ENCODE measurements at places on chromosomes 3 and 15. TPM values are rescaled to one million over a fixed set of nuclear protein-coding genes. Genes with fewer than 3 reads are reported as not detected.

LEKR1 gene
- 2.3 TPM for total RNA-seq

DNA sequence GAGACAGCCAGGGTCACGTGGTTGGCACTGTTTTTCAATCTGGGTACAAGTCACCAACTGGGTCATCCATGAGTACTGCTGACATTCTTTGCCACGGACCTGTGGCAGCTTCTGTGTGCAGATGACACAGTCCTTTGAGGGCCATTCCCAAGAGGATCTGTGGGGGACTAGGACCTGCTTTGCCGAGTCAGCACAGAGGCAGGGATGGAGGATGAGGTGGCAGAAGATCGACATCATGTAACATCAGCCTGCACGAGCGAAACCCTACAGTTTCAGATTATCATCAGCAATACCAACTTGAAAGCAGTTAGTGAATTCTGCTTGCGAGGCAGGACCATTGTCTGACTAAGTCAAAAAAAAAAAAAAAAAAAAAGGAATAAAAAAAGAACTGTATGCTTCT is 227.7 kb downstream of the FOXP1 start:
- no peaks in the 10 kb centered on the region for H3K4me1 ChIP-seq
- no peak for DNase-seq
- H3K4me3 ChIP-seq, result no peak overlapping the region
- no peaks in the 10 kb centered on the region for H3K27me3 ChIP-seq

GRCh38 chr3:50340448-50341329 is at the start of gene RASSF1:
TSS of gene RASSF1 (minus strand) at chr3:50340836. CDS start at chr3:50340805, 31 bp downstream.
- H3K4me3 ChIP-seq, result peak within 1 kb of the TSS; percentile 90
- no peaks in the 10 kb centered on the region for H3K36me3 ChIP-seq
- no peak for DNase-seq
- peaks cover 8% of the 10 kb centered on the region for H3K4me1 ChIP-seq
- H3K27me3 ChIP-seq, result no peaks in the 10 kb centered on the region
- peak within 1 kb of the TSS; percentile 90 for H3K27ac ChIP-seq

- H3K36me3 ChIP-seq, result no peaks in the 10 kb centered on the region
- H3K27ac ChIP-seq, result no peak overlapping the region
- no peaks in the 10 kb centered on the region for H3K4me1 ChIP-seq
- no peak overlapping the region for H3K4me3 ChIP-seq
These were observed 356.4 kb upstream of the RASGRP1 start for GRCh38 chr15:38920966-38921365.

DNA sequence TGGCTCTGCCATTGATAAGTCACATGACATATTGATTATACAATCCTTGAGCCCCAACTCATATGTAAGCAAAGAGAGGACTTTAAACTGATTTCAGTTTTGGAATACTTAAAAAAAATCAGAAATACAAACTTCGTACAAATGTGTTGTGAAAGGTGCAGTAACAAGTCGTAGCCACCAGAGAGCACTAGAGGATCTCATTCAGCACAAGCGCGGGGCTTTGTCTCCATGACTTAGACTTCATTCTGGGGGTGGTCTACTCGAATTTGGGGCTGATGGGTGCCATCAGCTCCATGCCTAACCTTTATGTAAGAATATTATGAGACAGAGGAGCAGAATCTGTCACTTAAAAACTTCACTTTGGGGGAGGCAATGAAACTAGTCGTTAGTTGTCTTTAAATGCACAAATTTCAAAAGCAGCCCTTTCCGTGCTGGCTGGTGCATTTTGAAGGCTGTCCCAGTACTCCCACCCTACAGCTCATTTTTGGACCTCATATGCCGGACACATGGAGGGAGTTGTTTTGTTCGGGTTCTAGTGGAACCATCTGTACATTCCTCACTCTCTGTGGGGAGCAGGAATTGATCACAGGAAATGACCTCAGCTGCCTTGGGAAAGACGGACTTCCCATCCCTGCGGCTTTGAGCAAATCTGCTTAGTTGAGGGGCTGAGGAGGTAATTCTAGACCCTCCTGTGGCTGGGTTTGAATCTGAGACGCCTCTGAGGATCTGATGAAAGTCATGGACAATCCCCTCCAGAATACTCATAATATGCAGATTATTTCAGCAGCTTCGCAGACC is 27.5 kb upstream of the MASP1 start:
- peak overlapping the region; percentile 56 for H3K4me3 ChIP-seq
- H3K27ac ChIP-seq, result no peak overlapping the region
- no peak for DNase-seq
- H3K27me3 ChIP-seq, result no peaks in the 10 kb centered on the region
